ENCODE measurements at places on chromosomes 12 and 14.

GRCh38 chr14:68518166-68518565 is 274.7 kb downstream of the ZFP36L1 start:
- DNase-seq: no peak

DNA sequence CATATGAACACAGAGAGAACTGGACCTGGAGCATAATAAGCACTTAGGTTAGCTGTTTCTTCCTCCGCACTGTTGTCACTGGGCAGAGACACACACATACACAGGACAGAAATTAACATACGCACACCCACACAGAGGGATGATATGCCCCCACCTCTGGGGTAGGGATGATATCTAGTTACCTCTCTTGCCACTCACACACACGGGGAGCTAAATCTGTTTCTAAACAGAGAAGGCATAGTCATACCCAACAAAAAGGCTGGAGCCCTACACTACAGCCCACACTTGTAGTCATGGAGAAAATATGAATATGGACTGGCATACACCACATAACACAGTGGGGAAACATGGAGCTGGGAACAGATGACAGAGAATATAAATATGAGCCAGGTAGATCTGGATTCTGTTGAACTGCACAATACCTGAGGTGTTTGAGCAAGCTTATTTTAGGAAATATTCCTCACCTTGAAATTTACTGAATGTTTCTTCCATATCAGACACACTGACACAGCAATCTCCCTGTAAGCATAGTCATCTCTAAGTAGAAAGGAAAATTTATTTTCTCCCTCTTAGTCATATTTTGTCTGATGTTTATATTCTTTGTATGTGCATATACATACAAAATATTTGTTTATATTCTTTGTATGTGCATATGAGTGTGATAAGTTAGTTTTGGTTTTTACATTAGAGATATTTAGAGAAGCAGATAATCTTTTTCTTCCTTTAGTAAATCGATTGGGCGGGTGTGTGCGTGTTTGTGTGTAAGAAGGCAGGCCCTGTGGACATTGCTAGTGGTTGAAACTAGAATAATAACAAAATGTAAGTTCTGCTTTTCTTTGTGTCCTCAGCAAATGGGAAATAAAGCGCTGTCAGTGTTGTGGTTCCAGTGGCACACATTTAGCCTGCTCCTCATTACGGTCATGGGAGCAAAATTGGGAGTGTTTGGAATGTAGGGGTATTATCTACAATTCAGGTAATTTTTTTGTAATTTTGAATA is 20.9 kb upstream of the SCFD1 start:
- DNase-seq: no peak

DNA sequence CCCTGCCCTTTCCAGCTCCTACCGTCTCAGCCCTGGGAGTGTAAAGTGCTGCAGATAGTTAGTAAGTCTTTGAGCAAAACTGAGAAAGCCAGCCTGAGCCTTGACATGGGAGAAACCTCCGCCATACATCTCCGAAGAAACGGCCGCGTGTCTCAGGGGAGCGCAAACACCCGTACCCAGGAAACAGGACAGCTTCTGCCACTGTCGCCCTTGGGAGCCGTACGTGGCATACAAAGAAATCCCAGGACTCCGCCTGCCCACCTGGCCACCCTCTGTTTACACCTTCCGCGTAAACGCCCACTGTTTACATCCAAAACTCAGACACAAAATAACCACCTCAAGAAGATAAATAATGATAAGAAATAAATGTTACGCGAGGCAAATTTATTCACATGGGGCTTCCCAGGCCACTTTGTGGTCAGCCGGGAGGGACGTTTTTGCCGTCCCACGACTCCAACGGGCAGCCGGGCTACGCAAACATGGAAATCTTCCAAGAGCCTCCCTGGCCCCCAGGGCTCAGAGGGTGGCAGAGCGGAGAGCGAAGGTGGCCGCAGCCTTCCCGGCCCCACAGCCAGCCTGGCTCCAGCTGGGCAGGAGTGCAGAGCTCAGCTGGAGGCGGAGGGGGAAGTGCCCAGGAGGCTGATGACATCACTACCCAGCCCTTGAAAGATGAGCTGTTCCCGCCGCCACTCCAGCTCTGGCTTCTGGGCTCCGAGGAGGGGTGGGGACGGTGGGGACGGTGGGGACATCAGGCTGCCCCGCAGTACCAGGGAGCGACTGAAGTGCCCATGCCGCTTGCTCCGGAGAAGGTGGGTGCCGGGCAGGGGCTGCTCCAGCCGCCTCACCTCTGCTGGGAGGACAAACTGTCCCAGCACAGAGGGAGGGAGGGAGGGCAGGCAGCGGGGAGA is at the start of gene BDKRB2:
Gene BDKRB2, plus strand, starts transcription at position 689 of the 908 bp plus-strand sequence. CDS start 32,269 bp downstream, outside the sequence.
- no peak for DNase-seq

DNA sequence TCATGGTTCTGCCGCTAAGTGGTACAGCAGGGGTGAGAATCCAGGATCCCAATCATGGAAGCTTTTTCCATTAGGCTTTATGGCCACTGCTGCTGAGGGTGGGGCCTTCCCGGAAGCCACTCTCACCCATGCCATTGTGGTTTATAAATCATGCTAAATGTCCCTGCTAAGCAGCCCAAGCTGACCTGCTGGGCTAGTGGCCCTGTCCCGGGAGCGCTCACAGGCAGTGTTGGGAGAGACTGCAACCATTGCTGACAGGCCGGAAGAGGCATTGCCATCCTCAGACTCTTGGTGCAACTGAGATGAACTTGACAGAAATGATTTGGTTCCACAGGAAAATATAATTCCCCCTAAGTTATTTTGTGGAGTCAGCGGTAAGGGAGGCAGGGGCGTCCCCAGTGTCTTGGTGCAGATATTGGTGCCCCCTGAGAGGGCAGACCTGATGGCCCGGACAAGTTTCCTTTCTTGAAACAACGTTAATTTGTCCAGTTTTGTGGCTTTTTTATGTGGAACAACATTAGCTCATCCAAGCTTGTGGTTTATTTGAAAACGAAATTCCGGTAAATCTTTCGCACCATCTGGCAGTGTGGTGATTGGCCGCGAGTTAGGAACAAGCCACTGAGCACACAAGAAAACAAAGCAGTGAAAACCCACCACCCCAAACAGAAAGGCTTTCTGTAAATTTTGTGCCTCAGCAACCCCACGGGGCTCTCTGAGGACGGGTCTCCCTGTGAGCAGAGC is 82.3 kb downstream of the SSPN start:
- DNase-seq: no peak

DNA sequence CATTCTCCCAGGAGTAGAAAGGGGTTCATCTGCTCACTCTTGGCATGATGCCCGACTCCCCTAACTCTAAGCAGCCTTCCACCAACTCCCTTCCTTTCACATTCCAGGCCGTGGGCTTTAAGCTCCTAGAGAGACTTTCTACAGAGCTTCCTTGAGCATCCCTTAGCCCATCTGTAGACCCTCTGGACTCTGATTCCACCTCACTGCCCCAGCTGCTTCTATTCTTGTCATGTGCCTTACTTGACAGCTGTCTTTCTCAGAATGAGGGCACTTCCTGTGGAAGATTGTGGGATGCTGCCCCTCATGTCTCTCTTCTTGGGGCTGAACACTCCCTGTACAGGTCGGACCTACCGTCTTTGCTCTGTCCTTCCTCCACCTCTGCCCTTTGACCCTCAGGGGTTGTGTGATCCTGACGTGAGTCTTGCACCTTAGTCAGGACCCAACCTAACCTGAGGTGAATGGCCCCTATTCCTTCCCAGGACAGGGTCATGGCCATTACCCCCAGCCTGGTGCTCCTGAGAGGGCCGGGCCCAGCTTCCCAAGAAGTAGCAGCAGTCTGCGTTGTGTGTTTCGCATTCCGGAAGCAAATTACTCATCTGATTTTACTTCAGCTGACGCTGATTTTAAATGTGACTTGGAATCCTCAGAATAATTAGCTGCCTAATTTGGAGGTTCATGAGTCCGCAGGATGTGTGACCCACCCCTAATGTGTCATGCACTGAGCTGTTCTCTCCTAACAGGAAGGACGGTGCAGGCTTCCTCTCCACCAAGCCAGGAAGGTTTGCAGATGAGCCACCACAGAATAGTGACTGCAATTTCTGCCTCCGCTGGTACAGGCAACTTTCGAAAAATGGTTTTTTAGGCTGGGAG is 2.7 kb upstream of the GALNT6 start:
- no peak for DNase-seq

DNA sequence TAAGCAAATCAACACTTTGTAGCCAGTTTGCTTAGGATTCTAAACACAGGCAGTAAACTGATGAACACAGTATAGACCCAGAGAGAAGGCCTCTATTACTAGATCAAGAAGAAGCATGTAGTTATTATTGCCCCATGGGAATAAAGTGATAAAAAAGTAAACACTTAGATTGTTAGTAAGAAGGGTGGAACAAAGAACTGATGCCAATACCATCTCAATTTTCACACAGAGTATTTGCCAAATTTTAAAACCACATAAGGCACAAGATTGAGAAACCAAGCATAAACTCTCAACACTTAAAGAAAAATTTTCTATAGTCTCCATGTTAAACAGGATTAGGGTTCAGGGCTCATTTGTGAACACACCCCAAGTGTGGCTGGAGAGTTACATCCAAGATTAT is 77.0 kb upstream of the SYT1 start:
- no peak for DNase-seq

DNA sequence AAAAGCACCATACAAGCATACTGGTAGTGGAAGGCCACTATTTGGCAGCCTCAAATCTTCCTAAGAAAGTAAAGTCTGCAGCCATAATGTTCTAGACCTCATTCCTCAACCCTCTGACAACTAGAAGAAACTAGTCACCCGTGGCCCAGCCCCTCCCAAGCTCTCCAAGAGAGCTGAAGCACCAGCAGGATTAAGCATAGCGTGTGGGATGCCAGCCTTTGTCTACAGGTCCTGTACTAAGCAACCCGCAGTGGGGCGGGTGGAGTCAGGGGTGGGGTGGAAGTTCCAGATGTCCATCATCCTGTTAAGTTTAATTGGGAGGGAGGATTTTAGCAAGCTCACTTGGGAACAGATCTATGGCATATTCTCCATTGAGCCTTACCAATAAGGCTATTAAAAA is 14.2 kb downstream of the SLC11A2 start:
- DNase-seq: no peak

GRCh38 chr12:20376984-20377383 is 8.6 kb downstream of the PDE3A start:
- no peak for DNase-seq

DNA sequence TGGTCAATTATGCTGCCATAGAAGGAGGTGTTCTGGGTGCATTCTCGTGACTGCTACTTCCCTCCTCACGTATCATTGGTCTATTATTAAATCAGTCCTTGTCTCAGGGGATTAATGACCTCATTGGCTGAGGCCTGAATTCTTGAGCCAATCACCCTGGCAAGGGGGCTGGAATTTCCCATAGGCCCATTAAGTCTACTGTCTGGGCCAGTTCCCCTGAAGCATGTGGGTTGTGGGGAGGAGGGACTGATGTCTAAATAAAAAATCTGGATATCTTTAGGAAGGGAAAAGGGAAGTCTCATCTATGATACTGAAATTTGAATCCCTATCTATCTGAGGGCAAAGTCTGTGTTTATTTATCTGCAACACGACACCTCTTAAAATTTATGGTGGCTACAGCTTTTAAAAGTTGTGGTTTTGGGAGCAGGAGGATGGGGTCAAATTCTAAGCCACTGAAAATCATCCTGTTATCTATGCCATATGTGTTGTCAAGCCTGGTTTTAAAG is 71.9 kb downstream of the DYRK2 start:
- no peak for DNase-seq

DNA sequence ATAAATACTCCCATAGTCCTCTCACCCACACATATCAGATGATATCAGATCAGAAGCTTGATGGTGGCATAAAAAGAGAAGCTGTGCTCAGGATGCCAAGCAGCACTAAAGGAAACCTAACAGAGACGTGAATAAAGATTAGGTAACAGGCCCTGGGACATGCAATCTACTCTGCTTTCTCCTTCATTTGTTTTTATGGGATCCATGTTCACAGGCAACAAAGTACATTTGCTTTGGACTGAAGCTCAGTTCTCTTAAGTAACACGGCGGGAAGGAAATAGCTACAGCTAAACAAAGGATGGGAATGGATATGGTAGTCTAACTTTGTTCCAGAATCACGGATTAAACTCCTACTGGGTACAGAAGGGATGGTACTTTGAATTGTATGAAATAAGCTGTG is 119.5 kb downstream of the TTC7B start:
- no peak for DNase-seq

DNA sequence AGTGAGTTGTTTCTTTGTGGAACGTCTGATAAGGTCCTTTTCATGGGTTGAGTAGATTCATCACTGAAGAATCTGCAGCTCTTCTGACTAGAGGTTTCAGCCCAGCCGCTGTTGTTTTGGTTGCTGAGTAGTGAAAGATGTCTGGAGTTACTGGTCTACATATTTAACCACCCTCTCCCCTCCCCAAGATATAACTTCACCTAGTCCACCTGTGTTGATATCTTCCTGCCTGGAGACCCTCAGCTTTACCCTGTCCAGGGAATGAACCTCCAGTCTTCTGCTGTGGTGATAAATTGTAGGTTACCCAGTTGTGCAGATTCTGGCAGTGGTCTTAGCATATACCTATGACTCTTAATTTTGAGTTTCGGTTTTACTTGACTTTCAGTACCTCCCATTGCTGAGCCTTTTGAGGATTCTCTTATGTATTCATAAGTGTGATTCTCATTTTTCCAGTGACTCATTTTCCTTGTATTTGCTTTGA is 62.9 kb downstream of the CCDC91 start:
- no peak for DNase-seq

DNA sequence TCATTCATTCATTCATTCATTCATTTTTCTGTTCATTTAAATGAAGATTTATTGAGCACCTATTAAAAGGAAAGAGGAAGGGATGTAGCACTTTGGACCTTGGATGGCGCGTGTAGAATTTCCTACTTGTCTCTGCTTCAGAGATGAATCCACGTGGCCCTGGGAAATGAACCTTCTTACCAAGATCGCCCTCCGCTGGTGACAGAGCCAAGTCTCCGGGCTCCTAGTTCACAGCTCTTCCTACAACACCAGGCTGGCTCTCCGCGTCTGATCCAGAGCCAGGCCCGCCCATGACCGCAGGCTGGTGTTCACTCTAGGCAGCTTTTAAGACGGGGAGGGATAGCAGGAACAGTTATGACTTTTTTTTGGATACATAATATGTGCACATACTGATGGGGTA is 70.9 kb upstream of the PIWIL1 start:
- no peak for DNase-seq

DNA sequence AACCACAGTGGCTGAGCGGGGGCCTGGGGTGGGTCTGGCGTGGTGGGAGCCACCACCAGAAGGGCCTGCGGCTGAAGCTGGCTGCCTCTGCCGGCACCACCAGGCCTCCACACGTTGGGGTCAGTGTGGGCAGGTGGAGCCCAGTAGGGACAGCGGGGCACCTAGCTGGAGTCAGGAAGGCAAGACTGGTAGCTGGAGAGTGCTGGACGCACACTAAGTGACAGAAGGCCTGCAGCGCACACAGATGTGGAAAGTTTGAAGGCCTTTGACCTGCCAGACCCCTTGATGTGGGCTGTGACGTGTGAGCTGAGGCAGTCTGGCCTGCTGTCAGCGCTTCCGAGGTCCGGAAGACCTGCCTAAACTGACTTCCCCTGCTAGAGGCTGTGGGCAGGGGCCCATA is 26.3 kb downstream of the RIN3 start:
- DNase-seq: no peak
